ENCODE measurements at places on chromosomes 7 and 10.

GRCh38 chr10:28925121-28925663 lies 247.9 kb downstream of the BAMBI start:
- DNase-seq: no peak

DNA sequence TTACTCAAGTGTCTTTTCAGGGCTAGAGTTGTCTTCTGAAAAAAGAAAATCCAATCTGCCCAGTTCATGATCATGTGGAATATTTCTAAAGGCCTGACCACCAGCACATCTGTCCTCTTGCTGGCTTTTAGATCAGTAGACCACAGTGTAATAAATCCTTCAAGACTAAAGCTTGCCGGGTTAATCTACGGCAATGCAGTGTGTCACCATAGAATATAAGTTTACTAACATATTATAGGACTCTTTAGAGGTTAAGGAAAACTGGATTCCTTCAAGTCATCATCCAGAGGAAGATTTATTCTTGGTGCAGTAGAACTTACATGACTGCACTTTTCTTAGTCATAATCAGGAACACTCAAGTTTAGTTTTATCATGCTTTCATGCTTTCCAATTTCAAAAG lies 349.5 kb downstream of the SEMA3D start:
- no peak for DNase-seq

GRCh38 chr7:55272328-55272727 lies 92.8 kb upstream of the LANCL2 start:
- no peak for DNase-seq

DNA sequence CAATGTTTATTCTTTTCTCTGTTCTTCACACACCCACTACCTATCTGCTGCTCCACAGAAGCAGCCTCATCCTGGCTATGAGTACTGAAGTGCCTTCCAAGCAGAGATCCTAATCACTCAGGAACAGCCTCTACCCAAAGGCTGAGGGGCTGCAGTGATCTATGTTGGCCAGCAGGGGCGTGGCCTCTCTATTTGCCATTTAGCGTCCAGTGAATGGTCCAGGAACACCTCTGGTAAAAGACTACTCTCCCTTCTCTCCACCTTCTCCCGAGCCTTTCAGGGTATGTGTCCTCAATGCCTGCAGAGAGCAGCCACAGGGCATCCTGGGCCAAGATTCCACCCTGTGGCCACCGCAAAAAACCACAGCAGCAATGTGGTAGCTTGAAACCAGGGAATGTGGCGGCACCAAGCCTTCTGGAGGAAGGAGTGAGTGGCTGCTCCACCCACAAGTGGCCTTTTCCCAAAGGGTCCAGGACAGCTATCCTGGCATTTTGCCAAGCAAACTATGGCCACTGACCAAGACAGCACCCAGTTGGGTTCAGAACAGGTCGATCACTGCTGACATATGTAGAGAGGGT lies 70.9 kb downstream of the SYPL1 start:
- DNase-seq: peak; percentile 35

DNA sequence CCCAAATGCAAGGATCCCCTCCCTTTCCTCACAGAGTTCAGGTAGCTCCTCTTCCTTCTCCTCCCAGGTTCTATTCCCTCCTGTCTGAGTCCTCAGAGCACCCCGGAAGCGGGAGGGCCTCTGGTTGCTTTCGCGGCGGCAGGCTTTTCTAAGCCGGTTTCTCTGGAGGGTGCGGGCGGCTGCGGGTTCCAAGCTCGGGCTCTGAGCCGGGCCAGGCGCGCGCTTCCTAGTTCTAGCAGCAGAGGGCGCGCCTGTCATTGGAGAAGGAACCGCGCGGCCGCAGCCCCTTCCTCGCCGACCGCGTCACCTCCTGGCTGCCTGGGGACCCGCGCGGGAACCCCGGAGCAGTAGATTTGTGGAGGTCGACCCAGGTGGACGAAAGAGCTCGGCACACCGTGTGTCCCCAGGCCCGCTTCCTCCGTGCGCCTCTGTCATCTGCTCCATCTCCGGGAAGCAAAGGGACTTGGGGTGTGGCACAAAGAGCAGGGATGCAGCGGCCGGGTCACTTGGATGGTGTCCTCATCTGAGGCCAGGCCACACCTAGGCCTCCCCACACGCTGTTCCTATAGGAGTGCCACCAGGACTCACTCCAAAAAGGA lies 389.0 kb upstream of the PODXL start:
- no peak for DNase-seq

GRCh38 chr10:13416760-13417159 lies 68.7 kb upstream of the SEPHS1 start:
- no peak for DNase-seq

DNA sequence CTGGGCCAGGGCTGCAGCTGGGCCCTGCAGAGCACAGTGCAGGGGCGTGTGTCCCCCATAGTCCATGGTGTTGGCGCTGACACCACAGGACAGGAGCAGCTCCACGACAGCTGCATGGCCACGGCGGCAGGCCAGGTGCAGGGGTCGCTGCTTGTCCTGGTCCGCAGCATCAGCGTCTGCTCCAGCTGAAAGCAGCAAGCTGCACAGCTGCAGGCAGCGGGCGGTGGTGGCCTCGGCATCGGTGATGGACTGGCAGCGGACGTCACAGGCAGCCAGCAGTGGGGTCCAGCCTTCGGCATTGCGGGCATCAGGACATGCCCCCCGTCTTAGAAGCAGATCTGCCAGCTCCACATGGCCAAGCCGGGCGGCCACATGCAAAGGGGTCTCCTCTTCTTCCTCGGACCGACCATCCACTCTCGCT lies 6.0 kb downstream of the ASB10 start:
- DNase-seq: no peak

- no peak for DNase-seq
These were observed 4.9 kb downstream of the PCOLCE start for GRCh38 chr7:100607111-100607510.

- no peak for DNase-seq
These were observed 1.6 kb downstream of the ZRANB1 start for GRCh38 chr10:124943301-124944092.

DNA sequence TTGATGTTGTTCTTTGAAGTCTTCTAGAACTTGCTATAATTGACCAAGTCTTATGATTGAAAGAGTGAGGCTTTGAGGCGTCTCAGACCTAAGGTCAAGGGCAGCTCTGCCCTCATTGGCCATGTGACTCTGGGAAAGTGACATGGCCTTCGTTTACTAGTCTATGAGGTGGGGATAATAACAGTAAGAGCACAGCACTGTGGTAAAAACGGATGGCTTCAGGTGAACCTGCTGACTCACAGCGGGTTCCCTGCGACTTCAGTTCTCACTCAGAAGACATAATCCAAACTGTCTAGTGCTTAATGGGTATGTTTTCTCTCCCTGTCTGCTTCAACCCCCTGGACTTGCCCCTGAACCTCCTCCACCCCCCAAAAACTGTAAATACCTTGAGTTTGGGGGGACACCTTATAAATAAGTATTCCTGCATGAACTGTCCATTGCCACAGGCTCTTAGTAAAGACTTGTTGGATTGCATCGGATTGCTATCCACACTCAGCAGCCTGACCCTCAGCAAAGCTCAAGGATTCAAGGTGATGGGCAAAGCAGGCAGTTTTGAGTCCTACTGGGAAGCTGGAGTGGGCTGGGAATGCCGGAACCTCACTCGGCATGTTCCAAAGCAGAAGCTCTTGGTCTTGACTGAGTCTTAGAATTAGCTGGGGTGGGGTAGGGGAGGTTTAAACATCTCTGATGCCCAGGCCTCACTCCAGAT lies 304.6 kb downstream of the KLF6 start:
- DNase-seq: no peak

DNA sequence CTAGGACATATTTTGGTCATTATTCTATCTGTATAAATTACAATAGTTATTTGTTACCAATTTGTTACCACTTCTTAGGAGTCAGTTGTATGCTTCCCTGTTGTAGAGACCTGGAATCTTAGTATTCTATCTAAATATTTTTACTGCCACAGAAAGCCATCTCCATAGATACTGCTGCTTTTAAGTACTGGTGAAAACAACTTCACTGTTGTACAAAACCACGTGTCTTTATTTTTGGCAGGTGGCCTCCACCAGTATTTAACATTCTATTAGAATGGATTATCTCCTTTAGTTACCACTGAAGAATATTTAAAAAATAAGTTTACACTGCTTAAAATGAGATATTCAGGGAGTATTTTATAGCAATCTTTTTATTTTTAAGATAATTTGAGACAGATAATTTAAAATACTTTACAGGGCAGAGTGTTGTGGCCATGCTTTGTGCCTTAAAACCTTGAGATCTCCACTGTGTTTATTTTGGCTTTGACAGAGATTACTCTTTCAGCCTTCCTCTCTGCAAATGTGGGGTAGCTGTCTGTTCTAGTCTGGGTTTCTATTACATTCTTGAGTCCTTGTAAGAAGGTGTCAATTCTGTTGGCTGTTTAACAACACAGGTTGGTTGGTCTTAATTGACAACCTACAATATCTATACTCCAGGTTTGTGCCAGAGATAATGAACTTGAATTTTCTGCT lies 185.6 kb downstream of the LRRC4 start:
- DNase-seq: no peak

DNA sequence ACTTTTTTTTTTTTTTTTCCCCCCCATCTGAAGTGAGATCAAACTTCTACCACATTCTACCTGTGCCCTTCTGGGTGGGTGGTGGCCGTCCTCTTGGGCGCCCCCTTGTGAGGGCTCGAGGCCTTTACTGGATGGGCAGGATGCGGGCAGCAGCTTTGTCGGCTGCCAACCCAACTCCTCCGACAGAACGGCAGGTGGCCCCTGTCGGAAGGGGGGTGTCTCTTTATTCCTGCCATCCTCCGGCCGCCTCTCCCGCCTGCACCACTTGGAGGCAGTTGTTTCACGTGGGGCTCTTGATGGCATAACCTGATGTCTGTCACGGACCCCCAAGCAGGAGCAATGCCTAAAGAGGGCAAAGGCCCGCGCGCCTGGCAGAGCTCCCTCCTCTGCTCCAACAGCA lies 31.0 kb downstream of the AMZ1 start:
- DNase-seq: peak; percentile 73

DNA sequence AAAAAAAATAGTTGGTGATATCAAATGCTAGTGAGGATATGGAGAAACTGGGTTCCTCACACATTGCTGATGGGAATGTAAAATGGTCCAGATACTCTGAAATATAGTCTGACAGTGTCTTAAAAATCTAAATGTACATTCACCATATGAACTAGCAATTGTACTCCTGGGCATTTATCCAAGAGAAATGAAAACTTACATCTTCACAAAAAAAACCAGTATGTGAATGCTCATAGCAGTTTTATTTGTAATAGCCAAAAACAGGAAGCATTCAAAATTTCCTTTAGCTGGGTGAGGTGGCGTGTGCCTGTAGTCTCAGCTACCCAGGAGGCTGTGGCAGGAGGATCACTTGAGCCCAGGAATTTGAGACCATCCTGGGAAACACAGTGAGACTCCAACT lies 2.1 kb upstream of the SSC4D start:
- DNase-seq: no peak

DNA sequence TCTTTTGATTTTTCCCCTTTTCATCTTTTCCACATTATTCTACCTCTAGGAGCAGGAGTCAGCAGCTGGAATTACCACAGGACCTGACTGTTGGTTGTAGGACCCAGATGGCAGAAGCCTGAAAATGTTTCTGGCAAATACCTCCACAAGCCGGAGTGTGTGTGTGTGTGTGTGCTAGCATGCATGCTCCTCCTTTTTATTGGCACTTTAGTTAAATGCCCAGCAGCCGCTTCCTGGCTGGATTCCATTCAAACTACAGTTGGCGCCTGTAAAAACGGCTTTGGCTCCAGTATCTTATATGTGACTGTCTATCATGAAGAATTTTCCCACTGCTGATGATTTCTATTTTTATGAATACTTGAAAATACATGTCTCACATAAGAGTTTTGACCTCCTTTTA lies 319.7 kb upstream of the SP4 start:
- DNase-seq: no peak

DNA sequence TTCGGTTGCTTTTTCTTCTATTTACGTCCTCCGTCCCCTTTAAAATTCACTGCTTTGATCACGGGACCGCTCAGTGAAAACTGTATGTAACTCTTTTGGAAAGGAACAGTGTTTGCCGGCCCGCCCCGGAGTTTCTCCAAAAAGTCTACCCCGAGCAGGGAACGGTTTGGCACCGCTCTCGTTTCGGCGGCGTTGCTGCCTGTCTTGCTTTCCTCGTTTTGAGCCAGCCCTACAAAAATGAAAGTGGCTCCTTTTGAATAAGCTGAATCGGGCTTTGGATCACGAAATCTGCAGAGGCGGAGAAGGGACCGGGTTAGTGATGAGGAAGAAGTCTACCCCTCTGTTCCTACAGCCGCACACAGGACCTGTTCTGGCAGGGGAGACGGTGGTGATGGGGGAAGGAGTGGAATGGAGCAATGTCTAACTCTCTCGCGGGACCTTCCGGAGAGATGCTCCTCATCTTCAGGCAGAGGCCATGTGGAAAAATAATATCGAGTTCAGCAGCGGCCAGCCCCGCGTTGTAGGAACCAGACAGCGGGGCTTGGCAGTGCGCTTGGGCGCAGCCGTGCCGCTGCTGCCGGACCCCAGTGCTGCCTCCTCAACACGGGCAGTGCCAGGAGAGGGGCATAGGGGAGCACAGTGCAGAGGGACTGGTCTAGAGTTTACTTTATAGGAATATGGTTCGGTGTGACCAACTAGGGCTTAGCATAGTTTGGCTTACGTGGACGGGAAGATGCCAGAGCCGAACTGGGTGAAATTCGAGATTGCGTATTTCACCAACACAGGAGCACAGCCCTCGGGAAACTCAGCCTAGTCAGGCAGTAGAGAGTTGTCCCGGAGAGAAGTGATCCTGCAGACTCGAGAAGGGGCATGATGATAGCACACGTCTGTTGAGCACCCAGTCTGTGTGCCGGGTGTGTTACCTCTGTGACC lies 1.4 kb downstream of the HTRA1 start:
- no peak for DNase-seq

DNA sequence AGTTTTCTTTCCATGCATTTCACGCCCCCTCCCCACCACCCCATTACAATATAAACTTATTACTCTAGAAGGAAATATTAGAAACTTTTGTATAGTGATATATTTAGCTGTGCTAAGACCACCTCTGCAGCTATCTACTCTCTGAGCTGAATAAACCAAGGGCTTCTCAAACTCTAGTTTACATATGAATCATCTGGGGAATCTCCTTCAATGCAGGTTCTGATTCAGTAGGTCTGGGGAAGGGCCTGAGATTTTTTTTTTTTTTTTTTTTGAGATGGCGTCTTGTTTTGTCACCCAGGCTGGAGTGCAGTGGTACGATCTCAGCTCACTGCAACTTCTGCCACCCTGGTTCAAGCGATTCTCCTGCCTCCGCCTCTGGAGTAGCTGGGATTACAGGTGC lies 67.6 kb upstream of the PRKG1 start:
- DNase-seq: no peak

DNA sequence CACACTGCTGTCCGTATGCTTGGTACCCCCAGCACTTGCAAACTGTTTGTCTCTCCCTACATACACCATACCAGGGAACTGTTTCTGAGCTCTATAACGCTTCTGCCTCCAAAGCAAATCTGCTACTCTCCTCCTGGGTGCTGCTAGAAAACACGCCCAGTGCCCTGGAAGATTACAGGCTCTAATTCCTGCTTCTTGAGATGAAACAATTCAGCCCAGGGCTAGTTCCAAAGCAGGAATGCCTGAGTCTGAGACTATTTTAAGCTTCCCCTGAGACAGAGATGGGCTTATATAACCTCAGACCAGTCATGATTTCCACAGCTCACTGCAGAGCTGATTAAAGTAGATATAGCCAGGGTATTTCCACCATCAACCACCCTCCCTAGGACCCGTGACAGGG lies 327.1 kb downstream of the GPR158 start:
- no peak for DNase-seq

- no peak for DNase-seq
These were observed 40.0 kb downstream of the GHRHR start for GRCh38 chr7:31003721-31004120.
